CD8-positive, alpha-beta memory T cell (primary cell): ENCODE measurements at places on chromosomes 2 and 18.

GRCh38 chr2:40401896-40402295 is 50.0 kb downstream of the SLC8A1 start:
- no peak overlapping the region for H3K4me3 ChIP-seq
- H3K4me1 ChIP-seq = no peaks in the 10 kb centered on the region
- no peak overlapping the region for H3K27ac ChIP-seq
- DNase-seq = no peak
- H3K36me3 ChIP-seq = no peaks in the 10 kb centered on the region

DNA sequence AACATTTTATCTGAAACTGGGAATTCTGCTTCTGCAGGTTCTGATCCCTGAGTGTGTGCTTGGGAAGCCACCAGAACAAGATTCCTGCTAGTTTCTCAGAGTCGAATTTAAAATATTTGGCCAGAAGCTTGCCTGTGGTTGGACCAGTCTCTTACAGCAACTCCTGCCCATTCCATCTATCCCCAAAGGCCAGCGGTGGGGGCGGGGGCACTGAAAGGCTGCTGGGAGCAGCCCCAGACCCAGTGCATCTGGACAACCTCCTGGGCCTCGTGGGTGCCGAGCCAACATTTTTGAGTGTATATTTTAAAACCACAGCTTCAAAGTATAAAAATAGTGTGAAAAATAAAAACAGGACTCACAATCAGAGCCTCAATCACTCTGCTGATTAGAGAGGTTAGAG is 38.6 kb upstream of the ZFP36L2 start:
- H3K4me1 ChIP-seq = no peaks in the 10 kb centered on the region
- H3K36me3 ChIP-seq = no peaks in the 10 kb centered on the region
- H3K27me3 ChIP-seq = no peaks in the 10 kb centered on the region

DNA sequence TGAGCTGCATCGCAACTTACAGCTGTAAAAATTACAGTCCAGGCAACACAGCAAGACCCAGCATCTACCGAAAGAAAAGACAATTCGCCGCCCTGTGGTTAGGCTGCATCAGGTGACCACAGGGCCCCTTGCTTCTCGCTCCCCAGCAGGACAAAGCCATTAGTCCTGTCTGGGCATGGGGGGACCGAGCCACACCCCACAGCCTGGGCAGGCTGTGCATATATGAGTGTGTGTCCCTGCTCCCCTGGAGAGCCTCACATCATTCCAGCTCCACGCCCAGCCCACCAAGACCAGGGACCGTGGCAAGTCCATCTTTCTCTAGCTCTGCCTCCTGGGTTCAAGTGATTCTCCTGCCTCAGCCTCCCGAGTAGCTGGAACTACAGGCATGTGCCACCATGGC is 33.9 kb downstream of the SNORC start:
- H3K27me3 ChIP-seq = no peaks in the 10 kb centered on the region
- no peak overlapping the region for H3K27ac ChIP-seq

GRCh38 chr2:8480915-8481314 is 200.9 kb upstream of the ID2 start:
- H3K27ac ChIP-seq = no peak overlapping the region
- no peaks in the 10 kb centered on the region for H3K36me3 ChIP-seq
- H3K27me3 ChIP-seq = no peaks in the 10 kb centered on the region
- no peak for DNase-seq
- H3K4me3 ChIP-seq = no peak overlapping the region

GRCh38 chr2:38268691-38269327 is 108.3 kb downstream of the ATL2 start:
- no peak overlapping the region for H3K27ac ChIP-seq
- no peak for DNase-seq
- no peaks in the 10 kb centered on the region for H3K36me3 ChIP-seq
- H3K4me1 ChIP-seq = no peaks in the 10 kb centered on the region
